ENCODE measurements at places on chromosomes 13 and 19.

- DNase-seq = no peak
Measured at GRCh38 chr19:16527334-16527935, 14.8 kb downstream of the CHERP start.

GRCh38 chr19:28594737-28595136 lies 618.2 kb downstream of the UQCRFS1 start:
- no peak for DNase-seq

DNA sequence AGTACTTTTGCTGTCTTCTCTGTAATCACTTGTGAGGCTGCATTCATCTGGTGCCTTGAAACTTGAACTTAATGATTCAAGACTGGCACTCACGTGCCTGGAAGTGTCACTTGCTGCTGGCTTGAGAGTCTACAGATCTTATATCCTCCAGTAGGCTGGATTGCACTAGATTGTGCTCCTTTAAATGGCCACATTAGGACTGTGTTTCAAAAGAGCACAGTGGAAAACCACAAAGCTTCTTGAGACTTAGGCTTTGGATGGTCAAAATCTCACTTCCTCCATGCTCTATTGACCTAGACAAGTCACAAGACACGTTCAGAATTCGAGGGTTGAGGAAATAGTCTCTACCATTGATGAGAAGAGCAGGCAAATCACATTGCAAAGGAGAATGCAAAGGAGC lies 1278.8 kb upstream of the MIR17HG start:
- no peak for DNase-seq

- no peak for DNase-seq
Measured at GRCh38 chr13:37481885-37482227, 116.7 kb downstream of the POSTN start.

DNA sequence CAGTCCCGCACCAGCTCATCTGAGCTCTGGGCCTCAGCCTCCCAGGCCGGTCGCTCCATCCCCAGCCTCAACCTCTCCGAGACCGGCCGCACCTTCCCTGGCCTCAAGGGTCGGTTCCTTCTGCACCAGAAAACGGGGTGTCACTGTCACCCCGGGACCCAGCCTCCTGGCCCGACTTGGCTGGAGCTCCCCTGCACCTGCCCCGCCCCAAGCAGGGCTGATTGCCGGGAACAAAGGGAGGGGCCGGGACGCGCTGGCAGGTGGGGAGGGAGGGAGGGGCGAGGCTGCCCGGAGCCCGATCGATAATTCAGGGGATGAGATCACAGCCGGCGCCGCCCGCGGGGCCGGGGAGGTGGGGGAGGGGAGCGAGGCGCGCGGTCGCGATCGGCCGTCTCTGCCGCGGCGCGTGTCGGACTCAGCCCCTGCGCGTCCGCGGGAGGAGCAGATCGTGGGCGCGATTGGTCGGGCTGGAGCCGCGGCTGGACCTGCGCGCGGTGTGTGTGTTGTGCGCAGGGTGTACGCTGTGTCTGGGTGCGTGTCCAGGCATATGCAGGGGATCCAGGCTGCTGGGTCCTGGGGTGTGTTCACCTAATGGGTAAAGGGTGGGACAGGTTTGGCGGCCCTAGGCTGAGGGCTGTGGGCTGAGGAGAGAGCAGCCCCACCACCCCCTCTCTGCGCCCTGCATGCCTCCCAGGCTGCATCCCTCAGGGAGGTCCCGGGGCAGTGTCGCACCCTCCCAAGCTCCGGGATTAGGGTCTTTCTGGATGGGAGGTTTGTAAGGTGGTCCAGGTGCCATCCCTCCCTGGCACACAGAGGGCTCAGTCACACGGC lies 1.1 kb upstream of the SHC2 start:
- peak; percentile 77 for DNase-seq

- no peak for DNase-seq
Measured at GRCh38 chr19:12766051-12766521, 9.3 kb downstream of the HOOK2 start.

- no peak for DNase-seq
Measured at GRCh38 chr13:26061256-26061655, 9.4 kb upstream of the SHISA2 start.

- DNase-seq = no peak
Measured at GRCh38 chr19:45362291-45362690, 8.1 kb downstream of the ERCC2 start.

DNA sequence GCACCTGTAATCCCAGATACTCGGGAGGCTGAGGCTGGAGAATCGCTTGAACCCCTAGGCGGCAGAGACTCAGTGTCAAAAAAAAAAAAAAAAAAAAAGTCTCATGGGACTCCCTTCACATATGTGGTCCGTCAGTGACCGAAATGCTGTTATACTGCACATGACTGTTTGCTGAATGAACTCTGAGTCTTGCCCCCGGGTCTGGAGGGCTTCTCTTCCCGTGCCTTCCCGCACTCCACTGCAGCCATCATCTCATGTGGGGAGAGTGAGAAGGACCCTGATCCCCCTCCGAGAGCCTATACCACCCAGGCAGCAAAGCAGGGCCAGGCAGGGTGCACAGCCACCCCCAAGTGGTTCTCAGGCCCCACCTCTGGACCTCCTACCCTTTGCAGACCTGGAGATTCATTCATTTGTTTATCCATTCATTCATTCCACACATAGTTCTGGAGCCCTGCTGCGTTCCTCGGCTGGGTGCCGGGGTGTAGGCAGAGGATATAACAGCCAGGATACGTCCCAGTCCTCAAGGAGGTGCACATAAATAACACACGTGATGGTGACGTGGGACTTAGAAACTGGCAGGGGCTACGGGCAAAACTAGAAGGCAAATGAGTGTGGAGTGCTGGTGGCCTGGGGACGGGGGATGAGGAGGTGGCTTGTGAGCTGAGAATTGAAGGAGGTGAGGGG lies 14.2 kb downstream of the NDUFA11 start:
- no peak for DNase-seq

GRCh38 chr13:51894239-51894638 lies 32.5 kb downstream of the CCDC70 start:
- no peak for DNase-seq

DNA sequence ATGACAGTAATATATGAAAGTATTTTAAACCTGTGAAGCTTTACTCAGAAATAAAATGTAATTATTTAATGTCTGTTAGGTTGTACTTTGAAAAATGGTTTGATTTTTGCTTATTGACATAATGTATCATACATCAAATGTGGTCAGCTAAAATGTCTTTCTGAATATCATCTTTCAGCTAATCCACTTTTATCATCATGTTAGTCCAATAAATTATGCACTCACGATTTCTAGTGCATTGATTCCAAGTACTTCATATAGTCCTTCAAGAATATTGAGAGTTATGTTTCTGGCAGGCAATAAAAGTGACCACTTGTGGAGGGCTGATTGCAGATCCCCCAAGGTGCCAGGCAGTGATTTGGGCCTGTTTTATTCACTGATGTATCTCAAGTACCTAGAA lies 1204.1 kb downstream of the OLFM4 start:
- DNase-seq = no peak

GRCh38 chr19:11807099-11807380 lies 7.0 kb upstream of the ZNF440 start:
- no peak for DNase-seq

DNA sequence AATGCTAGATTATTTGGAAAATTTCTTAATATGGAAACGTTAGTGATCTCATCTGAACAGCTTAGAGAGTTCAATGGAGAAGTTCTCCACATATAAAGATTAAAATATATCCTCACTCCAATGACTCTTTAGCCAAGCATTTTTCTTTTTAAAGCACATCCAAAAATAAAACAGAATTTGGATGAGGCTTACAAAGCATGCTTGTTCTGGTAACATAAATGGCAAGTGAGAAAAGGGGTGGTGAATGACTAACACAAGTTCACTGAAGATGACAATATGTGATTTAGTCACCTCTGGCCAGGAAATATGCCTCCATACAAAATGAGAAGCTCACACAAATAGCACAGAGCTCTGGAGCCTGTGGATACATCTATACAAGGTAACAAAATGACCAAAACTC lies 253.0 kb downstream of the PCDH20 start:
- DNase-seq = no peak

- peak; percentile 82 for DNase-seq
Measured at GRCh38 chr19:12484371-12485051, at the start of gene ZNF709. Gene ZNF709, minus strand, starts transcription at chr19:12484816. Its CDS starts 159 bp downstream, at chr19:12484657.

GRCh38 chr13:30154931-30155330 lies 152.4 kb downstream of the KATNAL1 start:
- DNase-seq = no peak

DNA sequence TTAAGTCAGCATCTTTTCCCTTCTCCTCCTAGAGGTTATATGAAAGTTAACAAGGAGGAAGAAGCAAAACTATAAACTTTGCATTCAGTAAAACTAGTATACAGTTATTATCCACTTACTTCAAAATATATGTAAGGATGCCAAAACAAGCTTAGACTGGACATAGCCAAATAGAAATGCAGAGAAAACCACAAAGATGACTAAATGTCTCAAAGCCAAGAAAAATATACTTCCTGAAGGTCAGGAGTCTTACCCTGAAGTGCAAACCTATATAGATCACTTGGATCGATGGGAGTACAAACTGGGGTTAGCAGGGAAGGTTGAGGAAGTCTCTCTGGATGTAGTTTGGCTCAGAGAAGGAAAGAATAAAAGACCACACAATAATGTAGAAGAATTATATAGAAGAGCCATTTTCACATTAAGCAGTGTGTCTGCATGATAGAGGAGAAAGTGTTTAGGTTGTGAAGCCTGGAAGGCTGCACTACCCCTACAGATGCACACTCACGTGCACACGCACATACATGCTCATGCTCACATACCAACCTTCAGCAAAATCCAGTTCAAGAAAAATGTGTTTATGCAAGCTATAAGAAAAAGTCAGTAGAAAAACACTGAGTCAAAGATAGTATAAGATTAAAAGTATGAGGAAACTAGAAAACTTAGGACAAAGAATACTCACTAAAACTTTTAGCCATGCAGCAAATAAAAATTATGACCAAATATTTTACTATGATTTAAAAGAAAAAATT lies 112.1 kb upstream of the RXFP2 start:
- no peak for DNase-seq

- no peak for DNase-seq
Measured at GRCh38 chr19:49840736-49841249, 10.2 kb upstream of the PTOV1 start.

DNA sequence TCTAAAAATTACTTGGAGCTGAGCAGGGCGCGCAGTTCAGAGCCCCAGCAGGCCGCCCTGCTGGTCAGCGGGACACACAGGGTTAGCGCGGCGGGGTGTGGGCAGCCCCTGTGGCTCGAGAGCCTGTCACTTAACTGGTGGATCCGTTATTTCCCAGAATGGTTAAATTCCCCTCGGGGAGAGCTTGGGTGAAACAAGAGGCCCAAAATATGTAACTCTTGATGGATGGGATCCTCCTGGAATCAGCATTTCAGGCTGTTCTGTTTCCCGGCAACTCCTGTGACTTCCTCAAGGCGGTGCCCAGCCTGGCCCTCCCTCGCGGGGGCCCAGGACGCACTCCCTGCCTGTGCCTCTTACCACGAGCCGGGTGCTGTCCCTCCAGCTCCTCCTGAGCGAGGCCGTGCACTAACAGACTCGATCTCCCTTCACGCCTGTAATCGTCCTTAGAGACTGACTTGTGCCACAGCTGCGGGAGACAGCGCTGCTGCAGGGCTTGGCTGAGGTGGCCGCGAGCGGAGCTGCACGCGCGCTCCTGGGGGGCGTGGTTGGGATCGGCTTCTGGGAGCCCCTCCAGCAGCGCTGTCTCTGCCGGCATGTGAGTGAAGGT lies 9.7 kb downstream of the PTBP1 start:
- no peak for DNase-seq

DNA sequence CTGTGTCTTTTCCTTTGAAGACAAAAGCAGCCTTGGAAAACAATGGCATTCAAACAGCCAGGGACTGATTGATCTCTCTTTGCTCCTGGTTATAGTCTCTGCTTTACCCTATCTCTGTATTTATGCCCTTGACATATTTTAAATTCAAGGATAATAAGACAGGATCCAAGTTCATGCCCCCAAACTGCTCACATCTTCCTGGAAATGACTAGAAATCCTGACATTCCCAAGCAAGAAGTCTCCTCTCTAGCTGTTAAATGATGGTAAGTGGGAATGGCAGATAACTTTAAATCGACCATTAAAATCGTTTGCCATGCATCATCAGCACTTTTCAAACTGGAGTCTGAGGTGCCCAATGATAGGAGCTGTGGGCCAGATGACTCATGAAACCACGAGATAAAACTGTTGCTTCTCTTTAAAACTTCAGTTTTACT lies 435.6 kb downstream of the FOXO1 start:
- no peak for DNase-seq

DNA sequence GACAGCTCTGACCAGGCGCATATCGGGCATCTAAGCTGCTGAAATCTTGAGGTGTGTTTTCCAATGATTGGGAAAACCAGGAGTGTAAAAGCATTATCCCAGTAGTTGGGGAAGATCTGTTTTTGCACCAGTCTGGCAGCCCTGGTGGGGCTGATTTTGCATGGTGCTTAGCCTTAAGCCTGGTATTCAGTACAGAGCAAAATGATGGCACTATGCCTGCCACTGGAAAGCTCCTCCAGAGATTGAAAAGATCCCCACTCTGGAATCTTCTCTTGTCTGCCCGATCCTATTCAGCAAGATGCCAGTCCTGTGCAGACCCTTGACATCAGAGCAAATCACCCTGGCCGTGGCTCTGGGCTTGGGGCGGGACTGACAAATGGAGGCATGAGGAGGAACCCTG lies 44.7 kb upstream of the SIAH3 start:
- DNase-seq = no peak

DNA sequence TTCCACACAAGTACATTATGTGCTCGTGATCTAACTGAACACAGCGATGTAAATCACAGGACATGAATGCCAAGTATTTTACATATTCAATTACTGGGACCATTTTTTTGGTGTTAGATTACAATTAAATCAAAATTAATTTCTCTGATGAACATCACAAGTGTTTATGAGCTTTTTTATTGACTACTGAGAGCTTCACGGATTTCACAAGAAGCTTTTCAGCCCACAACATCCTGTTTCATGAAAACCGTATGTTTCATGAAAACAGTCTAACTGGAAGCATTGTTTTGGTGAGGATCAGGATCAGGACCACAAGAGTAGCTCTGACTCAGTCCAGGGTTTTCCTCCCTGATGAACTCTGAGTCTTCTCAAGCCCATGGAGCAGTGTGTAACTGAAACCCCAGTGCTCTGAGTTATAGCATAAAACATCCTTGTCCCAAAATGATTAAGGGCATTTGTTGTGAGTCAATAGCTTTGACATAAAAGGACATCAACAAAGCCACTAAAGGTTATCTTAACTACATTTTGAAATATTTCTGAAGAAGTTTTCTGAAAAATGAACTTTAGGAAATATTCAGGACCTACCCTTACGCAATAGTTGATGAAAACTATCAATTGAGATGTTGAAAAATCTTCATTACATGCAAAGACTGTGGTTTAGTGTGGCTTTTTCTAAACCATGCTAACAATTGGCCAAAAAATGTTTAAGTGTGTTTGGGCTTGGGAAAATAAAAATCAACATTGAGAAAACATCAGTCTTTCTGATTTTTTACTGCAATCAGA lies 49.3 kb downstream of the UFM1 start:
- no peak for DNase-seq

- no peak for DNase-seq
Measured at GRCh38 chr19:15251010-15251748, 18.9 kb upstream of the EPHX3 start.

GRCh38 chr13:62356977-62357376 lies 941.3 kb upstream of the PCDH20 start:
- DNase-seq = no peak

- no peak for DNase-seq
Measured at GRCh38 chr13:55493297-55493696, 1647.4 kb upstream of the PRR20A start.

GRCh38 chr19:44855606-44856005 lies 9.5 kb downstream of the NECTIN2 start:
- no peak for DNase-seq

GRCh38 chr13:91491980-91492379 lies 93.6 kb downstream of the GPC5 start:
- DNase-seq = no peak

- no peak for DNase-seq
Measured at GRCh38 chr19:2208975-2209374, 27.2 kb downstream of the PLEKHJ1 start.

Measured in NCI-H774 (cell line).